PC-3 (cell line): ENCODE measurements at places on chromosomes 3 and 15.

DNA sequence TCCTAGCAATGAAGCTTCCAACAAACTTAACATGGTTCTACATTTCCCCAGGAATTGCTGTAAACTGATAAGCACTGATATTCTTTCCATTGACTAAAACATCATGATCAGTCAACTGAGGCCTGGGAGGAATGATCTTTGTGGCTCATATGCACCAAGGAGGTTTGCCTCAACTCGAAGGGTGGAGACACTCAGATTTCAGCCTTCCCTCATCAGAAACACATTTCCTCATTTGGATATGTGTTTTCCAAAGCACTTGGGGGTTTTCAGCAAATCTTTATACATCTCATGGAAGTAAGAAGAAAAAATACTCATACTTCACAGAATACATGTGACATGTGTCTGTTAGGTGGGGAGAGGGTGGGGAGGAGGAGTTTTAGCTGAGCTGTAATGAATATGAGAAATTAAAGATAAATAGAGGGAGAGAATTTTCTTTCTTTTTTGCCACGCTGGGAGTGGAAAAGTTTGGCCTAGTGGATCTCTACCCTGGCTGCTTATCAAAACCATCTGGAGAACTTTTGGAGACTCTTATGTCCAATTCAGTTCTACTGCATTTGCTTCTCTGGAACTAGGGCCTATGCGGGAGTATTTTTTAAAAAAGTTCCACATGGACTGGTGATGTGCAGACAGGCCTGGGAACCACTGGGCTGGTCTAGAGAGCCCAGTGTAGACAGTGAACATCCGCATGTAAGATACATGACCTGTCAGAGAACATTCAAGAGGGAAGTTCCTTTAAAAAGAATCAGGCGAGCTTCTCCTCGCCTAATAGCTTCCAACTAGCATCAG, 301.0 kb upstream of the ICE2 start:
- no peak for DNase-seq

- no peak for DNase-seq
Observed at GRCh38 chr3:81579744-81580143, 181.7 kb downstream of the GBE1 start.

DNA sequence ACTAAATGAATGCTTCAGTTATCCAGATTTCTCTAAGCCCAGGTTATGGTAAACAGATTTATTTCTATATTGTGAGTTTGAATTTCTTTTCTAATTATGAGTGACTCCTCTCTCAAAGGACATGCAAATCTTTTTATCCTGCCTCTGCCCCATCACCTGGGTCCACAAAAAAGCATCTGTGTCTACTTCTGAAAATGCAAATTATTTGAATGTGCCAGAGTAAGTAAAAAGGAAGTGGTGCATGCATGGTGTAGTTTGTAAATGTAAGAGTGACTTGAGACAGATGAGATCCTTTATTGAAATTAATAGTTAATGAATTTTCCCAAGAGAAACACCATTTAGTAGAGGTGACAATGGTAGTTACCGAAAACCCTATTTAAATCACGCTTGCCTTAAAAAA, 26.9 kb downstream of the MCTP2 start:
- DNase-seq = no peak

DNA sequence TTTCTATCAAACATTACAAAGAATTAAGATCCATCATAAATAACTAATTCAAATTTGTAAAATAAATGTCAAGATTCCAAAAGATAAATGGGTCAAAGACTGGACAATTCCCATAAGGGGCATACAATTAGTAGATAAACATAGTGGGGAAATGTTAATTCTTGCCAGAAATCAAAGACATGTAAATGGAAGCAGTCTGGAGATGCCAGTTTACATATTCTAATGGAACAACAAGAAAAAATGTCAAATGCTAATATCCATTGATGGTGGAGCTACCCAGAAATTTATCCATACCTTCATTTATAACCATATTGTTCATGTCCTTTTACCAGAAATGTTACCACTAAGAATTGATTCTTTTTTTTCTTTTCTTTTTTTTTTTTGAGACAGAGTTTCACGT, 13.7 kb upstream of the LIPC start:
- no peak for DNase-seq

DNA sequence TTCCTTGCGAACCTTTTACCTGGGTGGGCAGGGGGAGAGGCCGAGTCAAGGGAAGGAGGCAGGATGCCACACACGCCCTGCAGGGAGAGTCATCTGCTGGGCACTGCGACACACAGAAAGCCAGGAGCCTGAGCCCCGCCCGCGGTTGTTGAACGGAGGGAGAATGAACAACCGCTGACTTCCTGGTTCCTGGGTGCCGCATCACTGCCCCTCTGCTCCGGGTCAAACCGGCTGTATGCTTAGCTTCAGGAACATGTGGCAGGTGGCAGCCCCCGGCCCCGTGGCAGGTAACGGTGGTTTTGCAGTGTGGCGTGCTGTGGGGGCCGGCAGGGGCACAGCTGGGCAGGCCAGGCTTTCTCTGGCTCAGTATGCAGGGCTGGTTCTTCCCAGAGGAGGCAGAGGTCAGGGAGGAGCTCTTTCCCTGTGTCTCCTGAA, 33.4 kb downstream of the APBA2 start:
- peak; percentile 43 for DNase-seq
